ENCODE measurements at places on chromosomes 1 and 21.

GRCh38 chr1:115184260-115184950 lies 95.1 kb upstream of the TSPAN2 start:
- no peak for DNase-seq

DNA sequence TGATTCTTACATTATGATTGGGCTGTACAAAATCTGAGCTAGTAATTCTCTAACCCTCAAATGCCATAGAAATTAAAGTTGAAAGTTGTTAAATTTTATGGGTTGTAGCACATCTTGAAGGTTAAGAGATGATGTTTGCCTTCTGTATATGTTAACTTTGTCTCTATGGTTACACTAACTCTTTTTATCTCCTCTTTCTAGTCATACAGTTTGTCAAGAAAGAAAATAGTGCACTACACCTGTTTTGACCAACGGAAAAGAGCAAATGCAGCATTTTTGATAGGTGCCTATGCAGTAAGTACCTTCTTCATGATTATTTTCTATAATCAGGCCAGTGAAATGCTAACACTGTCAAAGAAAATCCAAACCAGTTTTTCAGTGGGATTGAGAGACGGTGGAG lies 38.2 kb downstream of the CDC14A start:
- no peak for DNase-seq

DNA sequence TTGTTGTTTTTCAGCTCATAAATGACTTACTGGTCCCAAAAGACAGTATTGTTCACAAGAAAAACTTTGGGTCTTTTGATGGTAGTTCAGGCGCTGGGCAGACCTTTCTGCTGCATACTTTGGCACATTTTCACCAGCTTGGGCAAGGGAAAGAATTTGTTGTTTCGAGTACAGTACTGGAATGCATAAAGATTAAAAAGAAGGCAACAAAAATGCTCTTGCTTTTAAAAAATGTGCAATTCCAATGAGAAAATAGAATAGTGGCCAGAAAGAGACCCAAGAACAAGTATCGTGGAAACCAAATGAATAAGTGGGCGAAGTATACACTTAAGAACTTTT lies 56.0 kb downstream of the CLIC6 start:
- DNase-seq = no peak

GRCh38 chr1:200877839-200878551 lies 5.2 kb downstream of the GPR25 start:
- DNase-seq = no peak

DNA sequence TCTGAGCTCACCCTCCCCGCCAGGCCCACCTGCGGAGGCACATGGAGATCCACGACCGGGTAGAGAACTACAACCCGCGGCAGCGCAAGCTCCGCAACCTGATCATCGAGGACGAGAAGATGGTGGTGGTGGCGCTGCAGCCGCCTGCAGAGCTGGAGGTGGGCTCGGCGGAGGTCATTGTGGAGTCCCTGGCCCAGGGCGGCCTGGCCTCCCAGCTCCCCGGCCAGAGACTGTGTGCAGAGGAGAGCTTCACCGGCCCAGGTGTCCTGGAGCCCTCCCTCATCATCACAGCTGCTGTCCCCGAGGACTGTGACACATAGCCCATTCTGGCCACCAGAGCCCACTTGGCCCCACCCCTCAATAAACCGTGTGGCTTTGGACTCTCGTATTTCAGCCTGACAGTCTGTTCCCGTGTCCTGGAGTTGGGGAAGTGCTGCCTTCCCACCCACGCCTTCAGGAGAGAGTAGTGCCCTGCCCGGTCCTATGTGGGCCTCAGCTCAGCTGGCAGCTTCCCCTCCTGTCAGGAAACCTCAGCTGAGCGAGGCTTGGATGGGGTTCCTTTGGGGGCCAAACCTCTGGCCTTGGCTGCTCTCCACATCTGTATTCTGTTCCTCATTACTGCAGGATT lies 9.2 kb downstream of the ZBTB48 start:
- no peak for DNase-seq

DNA sequence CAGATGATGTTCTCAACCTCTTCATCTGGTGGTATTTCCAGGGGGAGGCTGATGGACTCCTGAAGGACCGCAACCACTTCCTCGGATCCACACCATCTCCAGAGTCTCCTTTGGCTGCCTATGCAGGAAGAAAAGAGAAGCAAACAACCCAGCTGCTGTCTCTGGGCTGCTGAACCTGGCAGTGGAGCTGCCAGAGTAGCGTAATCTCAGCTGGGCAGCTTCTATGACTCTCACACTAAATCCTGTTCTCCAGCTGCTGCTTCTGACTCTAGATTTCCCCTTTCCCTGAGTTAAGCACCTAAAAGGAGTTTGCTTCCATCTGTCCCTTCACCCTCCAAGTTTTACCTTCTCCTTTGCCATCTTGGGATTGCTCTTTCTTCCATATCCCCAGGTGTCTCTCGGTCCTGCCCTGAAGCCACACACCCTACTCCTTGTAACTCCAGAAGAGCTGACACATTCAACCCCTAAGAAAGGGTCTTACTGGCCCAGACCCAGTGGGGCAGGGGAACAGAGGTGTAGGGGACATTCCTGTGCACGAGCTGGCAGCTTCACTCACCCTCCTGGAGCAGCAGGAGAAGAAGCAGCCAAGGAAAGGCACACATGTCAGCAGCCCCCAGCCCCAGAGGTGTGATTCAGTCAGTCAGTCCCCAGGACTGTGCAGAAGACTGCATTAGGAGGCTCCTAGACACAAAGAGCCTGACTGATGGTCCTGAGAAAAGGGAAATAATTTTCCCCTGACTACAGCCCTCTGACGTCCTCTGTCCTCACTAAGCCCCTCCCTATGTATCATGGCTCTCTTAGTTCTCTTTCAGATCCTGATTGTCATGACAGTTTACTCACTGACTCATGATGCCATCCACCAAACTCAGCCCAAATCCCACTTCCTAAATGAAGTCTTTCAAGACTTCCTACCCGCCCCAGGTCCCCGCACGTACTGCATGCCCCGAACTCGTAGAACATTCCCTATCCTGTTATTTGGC lies at the start of gene SLAMF9:
Gene SLAMF9 (minus strand): TSS at position 702 of the 980 bp plus-strand sequence. CDS start 100 bp downstream, at position 602.
- DNase-seq = no peak

DNA sequence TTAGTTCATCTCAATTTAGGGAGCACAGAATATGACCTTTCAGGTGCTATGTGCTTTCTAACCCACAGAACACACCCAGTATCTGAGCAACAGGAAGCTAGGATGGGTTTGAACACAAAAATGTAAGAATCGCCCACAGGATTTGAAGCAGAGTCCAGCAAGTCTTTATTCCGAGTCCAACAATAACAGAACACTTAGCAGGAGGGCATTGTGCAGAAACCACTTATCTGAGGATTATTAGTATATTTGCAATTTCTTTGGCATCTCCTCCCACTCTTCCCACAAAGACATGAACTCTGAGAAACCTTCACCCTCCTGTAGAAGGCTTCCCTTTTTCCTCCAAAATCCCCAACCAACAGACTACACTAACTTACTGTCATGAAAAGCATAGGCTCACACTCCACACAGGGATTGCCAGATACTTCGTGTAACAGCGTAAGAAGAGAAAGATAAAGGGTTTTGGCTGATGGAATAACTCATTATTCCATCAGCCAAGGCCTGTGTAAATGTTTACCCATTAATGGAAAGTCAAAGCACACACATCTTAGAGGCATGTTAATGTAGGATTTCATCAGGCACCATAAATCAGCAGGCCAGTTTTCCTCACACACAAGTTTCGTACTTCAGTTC lies 16.1 kb downstream of the SIPA1L2 start:
- DNase-seq = no peak

DNA sequence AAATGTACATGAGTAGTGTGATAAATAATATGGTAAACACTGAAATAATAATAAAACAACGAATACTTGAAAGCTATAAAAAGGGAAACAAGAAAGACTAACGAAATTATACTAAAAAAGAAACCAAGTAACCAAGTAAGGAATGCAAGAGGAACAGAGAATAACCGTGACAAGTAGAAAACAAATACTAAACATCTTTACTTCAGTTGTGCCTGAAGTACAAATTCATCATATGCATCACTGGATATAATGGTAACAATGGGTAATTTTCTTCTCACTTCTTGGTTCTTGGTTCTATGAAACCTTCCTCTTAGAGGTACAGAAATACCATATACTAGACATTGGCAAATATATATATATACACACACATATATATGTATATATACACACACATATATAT lies 1093.6 kb upstream of the B3GALT2 start:
- DNase-seq = no peak

DNA sequence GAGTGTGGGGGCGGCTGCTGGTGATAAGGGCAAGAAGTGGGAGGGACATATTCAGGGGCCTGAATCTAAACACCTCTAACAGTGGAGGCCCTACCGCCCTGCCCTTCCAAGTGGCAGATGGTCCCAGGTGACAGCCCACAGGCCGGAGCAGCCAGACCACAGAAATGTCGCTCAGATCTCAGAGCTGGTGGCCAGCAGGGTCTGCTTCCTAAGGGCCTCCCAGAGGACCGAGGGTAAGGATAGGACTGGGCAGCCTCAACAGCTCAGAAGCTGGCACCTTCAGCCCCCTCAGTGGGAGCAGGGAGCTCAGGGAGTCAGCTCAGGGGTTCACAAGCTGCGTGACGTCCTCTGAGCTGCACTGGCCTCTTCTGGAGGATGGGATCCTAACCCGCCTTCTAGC lies 201.8 kb upstream of the ZC3H12A start:
- DNase-seq = no peak

DNA sequence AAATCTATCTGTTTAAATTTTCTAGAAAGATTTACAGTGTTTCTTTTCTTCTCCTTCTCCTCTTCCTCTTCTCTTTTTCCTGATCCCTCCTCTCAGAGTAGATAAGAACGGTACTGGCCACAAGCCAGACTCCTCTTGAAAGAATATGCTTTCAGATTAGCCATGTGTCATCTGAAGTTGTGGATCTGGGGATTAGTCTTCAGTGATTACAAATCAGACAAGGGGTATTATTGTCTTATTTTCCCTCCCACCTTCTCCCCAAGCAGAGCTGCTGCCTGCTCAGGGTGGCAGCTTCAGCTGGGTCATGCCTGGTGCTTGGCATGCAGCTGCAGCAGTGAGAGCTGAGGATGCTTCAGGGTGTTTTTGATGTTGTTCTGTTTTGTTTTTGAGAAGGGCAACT lies 42.7 kb downstream of the SGIP1 start:
- no peak for DNase-seq

GRCh38 chr1:205600085-205600484 lies 31.7 kb downstream of the ELK4 start:
- peak; percentile 5 for DNase-seq

GRCh38 chr1:228015276-228016180 lies 8.7 kb downstream of the WNT3A start:
- DNase-seq = peak; percentile 2

DNA sequence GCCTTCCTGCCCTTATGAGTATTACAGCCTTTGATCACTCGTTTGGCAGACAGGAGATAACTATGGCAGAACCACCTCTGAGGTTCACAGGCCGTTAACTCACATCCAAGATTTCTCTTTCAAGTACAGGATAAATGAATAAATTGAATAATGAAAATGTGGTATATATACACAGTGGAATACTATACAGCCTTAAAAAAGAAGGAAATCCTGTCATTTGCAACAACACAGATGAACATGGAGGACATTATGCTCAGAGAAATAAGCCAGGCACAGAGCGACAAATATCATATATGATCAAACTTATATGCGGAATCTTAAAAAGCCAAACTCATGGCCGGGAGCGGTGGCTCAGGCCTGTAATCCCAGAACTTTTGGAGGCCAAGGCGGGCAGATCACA lies 32.6 kb downstream of the TGFBR3 start:
- DNase-seq = no peak

DNA sequence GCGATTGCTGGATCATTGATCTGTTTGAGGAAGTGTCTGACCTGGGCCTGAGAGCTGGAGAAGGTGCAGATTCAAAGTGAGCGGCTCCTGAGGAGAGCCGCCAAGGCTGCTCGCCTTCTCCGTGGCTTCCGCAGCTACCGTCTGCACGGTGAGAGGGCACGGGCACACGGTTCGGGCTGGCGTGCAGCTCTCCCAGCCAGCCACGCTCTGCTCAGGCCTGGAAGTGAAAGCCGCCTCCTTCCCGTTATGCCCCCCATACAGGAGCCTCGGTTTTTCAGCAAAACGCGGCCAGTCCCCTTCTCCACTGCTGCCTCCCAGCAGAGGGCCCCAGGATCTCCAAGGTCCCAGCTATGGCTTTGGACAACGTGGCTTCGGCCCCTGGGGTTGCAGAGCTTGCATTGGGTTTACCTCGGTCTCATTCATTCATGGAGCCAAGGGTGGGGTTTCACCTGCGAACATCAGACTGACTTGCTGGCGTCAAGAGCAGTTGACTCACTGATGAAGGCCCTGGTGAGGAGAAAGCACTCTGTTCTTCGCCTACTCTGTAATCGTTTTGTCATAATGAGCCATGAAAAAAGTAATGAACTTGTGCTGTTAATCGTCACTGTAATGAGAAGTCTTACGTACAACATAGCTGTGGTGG lies 24.4 kb upstream of the PDXK start:
- DNase-seq = no peak

DNA sequence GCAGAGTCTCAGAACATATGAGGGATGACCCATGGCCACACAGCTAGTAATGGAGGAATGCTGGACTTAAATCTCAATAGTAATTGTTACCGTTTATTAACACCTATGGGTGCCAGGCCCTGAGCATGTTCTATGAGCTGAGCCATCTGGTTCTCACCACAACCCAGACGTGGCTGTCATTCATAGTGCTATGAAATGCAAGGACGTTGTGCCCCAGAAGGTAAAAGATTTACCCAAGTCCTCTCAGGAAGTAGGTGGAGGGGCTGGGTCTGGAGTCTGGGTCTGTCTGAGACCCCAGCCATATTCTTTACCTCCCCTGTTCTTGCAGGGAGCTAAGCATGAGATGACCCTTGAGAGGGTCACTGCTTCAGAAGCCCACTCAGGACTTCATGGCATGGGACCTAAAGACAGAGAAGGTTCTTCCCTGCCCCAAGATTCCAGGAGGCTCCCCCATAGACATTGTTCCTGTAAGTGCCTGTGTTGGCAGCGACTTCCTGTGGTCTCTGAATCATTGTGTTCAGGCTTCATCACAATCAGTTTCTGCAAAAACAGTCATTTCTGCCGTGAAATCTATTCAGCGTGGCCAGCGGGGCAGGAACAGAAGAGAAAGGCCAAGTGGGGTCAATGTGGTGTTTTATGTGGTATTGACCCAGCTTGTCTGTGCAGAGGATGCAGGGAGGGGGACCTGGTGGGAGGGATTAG lies 475.4 kb downstream of the PTPRU start:
- no peak for DNase-seq

DNA sequence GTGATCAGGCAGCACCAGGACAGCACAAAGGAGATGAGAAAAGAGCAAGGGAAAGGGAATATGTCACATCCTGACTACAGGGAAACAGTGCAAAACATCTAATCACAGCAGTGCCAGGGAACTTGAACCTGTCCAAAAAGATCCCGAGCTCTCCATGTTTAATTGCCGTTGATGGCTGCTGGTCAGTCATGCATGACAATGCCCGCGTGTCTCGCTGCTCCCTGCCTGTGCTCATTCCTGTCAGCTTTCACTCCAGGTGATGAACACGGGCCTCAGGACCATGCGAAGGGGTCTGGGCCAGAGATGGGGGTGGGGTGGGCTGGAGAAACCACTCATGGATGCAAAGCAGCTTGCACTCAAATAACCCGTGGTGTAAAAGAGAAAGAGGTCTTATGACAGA lies 287.0 kb downstream of the GPATCH2 start:
- no peak for DNase-seq

All from CD8-positive, alpha-beta T cell (primary cell).